ENCODE measurements at places on chromosomes 12 and 14.

DNA sequence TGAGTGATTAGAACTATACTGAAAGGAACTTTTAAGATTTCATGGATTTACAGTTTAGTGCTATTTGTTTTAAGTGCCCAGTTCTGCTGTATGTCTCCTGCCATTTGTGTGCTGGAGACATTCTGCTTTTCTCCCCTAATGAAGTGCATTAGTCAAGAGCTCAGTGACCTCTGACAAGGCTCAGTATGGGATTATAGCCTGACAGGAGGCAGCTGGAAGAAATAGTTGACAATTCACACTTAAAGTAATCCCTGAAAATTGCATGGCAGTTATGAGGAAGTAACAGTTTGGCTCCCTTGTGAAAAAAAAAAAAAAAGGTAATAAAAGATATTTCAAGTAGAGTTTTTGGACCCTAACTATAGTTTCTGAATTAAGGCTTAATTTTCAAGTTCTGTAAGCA lies 70.3 kb downstream of the ALX1 start:
- no peak for DNase-seq

DNA sequence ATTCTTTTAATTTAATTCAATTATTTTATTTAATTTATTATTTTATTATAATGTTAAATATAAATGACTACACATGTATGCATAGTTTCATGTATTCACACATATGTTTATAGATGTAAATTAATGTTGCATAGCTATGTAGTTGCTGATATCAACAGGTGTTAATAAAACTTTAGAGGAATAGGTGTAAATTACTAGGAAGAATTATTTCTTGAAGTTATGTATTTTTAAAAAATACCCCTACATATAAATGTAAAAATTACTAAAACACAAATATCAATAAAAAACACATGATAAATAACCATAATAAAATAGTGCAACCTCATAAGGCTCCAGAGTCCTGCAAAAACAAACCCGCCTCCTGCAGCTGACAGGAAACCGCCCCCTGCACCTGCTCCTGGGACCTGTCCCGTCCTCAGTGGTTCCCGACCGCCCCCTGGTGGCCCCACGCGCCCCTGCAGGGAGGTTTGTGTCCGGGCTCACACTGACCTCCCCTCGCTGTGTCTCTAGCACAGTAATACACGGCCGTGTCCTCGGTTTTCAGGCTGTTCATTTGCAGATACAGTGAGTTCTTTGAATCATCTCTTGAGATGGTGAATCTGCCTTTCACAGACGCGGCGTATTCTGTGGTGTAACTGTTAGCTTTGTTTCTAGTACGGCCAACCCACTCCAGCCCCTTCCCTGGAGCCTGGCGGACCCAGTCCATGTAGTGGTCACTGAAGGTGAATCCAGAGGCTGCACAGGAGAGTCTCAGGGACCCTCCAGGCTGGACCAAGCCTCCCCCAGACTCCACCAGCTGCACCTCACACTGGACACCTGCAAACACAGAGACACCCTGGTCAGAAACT lies 1264.0 kb downstream of the TMEM121 start:
- DNase-seq: peak; percentile 61

DNA sequence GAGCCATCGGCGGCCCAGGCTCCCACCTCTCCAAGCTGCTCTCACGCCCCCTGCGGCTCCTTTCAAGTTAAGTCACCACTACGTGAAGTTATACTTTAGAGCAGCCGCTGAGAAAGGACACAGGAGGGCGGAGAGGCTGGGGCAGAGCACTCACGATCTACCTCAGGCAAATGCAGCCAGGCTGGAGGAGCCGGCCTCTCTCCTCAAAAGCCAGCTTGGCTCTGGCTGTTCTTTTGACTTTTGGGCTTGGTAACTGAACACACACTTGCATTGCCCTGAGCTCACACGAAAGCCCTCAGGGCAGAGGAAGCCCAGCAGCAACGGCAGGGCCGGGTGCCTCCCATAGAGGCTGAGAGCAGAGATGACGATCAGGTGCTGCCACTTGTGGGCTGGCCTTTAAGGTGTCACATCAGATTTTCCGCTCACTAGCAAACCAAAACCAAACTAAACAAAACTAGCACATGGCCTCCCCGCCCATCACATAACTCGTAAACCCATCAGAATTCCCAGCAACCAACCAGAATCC lies 75.2 kb downstream of the PITPNM2 start:
- DNase-seq: peak; percentile 34

GRCh38 chr12:121424624-121424975 lies 24.7 kb downstream of the RNF34 start:
- no peak for DNase-seq

- no peak for DNase-seq
Measured at GRCh38 chr12:9947674-9948073, 15.5 kb upstream of the CLEC2A start.

All from stimulated activated CD4-positive, alpha-beta T cell treated with anti-CD3 and anti-CD28 coated beads, Interleukin-1b, Interleukin-23, amount 100 ng/mL, for 1 hour (primary cell).